ENCODE measurements at places on chromosomes 1 and 21.

- DNase-seq = no peak
Measured at GRCh38 chr1:229879746-229880145, 187.3 kb upstream of the GALNT2 start.

GRCh38 chr1:158496374-158496773, 24.4 kb downstream of the OR10R2 start:
- DNase-seq = no peak

- DNase-seq = no peak
Measured at GRCh38 chr1:20948101-20948500, 161.0 kb upstream of the HP1BP3 start.

GRCh38 chr1:232557096-232557495, 72.8 kb downstream of the SIPA1L2 start:
- no peak for DNase-seq

DNA sequence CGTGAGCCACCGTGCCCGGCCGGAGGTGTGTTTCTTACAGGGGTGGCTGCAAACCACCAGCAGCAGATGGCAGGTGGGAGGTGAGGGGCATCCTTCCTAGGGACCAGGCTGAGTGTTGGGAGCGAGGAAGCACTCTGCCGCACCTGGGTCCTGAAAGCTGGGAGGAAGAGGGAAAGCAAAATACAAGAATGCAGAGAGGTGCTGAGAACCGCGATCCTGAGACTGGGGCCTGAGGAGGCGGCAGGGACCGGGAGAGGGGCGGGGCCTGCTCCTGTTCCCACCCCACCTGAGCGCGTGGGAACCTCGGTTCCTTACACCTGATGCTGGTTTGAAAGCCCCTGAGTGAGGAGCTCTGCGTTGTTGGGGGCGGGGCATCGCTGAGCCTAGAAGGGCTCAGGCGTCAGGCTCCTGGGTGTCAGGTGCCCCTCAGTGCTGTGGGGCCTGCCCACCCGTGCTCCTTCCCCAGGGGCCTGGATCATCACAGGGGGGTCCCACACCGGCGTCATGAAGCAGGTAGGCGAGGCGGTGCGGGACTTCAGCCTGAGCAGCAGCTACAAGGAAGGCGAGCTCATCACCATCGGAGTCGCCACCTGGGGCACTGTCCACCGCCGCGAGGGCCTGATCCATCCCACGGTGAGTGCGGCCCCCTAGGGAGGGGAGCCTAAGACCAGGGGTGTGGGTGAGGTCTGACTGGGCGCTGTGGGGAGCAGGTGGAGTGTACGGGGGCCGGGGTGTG, 15.5 kb downstream of the TRPM2 start:
- no peak for DNase-seq

GRCh38 chr1:208431721-208432120, 187.5 kb upstream of the PLXNA2 start:
- no peak for DNase-seq

- DNase-seq = no peak
Measured at GRCh38 chr1:233424779-233425178, 97.3 kb downstream of the MAP3K21 start.

GRCh38 chr1:87030740-87031690, 116.6 kb downstream of the HS2ST1 start:
- DNase-seq = no peak
